ENCODE measurements at places on chromosomes 4 and X. TPM values are rescaled to one million over a fixed set of nuclear protein-coding genes. Genes with fewer than 3 reads are reported as not detected.

DNA sequence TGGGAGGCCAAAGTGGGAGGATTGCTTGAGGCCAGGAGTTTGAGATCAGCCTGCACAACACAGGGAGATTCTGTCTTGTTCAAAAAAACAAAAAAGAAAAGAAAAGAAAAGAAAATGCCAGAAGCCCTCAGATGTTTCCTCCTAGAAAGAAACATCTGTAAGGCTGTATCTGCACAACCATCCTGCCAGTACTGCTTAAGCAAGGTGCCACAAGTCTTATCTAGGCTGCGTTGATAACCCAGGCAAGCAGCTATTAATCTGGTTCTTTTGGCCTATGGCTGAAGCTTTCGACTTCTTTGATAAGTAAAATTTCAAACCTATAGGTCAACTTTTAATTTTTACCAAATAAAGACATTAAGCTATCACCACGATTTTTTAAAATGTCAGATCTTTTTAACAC is 3.1 kb downstream of the COX18 start:
- H3K27ac ChIP-seq, result no peak overlapping the region
- H3K4me1 ChIP-seq, result no peaks in the 10 kb centered on the region
- peaks cover 8% of the 10 kb centered on the region for H3K36me3 ChIP-seq
- no peak for DNase-seq

DNA sequence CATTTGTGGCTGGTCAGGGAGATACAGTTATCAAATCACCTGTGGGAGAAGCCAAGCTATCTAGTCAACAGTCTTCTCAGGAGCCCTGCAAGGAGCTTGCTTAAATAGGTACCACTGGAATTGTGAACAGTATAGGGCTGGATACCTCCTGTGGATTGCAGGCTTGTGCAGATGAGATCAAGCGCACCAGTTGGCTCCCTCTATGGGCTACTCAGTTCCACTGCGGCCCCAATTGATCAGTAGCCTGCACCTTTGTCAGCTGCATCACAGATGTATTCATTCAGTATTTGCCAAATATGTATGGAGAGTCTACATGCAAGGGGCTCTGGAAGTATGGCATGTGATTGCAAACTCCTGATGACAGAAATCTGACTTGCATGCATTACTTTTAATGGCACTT is 28.6 kb downstream of the TEX13A start:
- no peaks in the 10 kb centered on the region for H3K36me3 ChIP-seq
- no peak overlapping the region for H3K27ac ChIP-seq
- no peaks in the 10 kb centered on the region for H3K27me3 ChIP-seq

DNA sequence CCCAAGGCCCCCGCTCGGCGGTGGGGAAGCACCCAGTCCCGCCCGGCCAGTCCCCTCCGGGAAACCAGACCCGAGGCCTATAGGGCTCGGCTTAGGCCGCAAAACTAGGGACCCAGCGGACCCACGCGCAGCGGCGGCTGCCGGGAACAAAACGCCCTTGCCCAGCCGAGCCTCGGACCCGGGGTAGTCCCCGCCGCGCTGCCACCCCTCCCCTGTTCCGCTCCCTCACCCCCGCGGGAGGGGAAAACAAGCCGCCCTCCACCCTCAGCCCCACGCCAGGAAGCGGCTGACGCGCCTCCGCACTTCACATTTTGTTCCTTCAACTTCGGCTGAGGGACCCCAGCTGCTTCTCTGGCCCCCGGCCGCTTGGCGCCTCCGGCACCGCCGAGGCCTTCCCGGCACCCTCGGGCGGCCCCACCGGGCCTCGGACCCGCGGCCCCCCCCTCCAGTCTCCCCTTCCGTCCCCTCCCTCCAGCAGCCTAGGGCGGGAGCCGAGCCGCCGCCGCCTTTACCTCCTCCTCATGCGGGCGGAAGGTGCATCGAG is 694 bp downstream of the PDS5A start:
- H3K27me3 ChIP-seq, result no peaks in the 10 kb centered on the region
- H3K4me1 ChIP-seq, result no peaks in the 10 kb centered on the region
- peak overlapping the region; percentile 84 for H3K4me3 ChIP-seq
- H3K36me3 ChIP-seq, result peaks cover 33% of the 10 kb centered on the region
- DNase-seq, result peak; percentile 33

DNA sequence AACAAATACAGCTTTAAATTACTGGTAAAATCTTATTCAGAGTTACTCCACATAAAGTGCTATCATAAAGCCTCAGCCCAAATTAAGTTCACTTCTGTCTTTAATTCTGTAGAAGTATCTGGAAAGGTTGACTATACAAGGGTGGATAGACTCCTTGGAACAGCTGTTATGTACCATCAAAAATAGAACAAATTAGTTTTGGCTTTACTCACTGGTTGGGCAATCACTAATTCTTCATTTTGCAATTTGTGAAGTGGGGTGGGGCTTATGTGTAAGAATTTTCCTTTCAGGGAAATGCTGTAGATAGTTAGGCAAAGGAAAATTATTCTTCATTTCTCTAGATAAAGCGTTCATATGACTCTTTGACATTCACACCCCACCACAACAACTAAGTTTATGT is 7.8 kb downstream of the DIAPH2 start:
- no peak overlapping the region for H3K4me3 ChIP-seq
- H3K36me3 ChIP-seq, result no peaks in the 10 kb centered on the region
- no peak overlapping the region for H3K27ac ChIP-seq

DNA sequence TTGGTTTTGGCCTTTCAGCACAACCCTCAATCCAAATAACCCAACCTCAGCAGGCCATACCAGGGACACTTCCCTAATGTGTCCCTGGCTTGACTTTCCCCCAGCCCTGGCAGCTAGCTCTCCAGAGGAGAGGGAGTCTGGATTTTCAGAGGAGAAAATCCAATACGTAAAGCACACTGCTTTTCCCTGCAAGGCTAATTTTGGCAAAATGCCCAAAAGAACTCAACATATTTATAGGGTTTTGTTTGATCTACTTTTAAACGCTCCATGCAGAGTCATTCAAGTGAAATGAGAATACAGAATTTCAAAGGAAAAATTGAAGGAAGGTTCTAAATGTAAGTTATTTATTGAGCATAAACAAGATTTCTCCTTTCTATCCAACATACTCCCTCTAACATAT is 167.2 kb downstream of the SH3KBP1 start:
- H3K4me1 ChIP-seq, result no peaks in the 10 kb centered on the region
- H3K36me3 ChIP-seq, result peaks cover 5% of the 10 kb centered on the region
- no peak for DNase-seq
- H3K4me3 ChIP-seq, result no peak overlapping the region
- no peak overlapping the region for H3K27ac ChIP-seq
- H3K27me3 ChIP-seq, result no peaks in the 10 kb centered on the region

DNA sequence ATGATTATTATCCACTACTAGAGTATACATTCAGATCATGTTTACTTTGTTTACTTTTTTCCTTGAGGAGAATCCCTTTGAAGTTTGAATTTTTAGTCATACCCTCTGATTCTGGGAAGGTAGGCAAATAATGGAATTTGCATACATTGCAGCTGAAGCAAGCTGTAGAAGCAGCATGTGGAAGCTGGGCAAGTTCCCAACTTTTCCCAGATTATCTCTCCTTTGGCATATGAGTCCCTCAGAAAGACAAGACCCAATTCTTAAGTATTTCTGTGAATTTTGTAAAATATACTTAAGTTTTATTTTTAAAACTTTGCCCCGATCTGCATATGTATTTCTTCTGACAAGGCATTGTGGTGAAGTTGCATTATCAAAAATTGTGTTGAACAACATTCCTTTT is 94.9 kb downstream of the CNKSR2 start:
- no peaks in the 10 kb centered on the region for H3K4me1 ChIP-seq
- H3K4me3 ChIP-seq, result no peak overlapping the region
- H3K36me3 ChIP-seq, result peaks cover 2% of the 10 kb centered on the region

DNA sequence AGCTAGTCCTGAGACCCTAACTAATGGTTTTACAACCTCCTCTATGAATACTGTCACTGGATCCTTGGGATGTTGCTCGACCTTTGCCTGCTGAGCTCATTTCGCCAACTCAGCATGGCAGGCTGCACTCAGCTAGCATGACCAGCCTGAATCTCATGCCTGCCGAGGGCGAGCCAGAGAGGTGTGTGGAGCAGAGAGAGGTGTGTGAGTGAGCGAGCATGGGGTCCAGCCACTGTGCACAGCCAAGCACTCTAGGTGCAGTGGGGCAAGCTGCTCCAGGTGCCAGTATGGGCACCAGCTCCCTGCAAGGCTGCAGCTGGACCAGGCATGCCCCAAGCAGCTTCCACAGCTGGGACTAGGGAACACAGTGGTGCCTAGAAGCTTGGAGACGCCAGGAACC is 410.9 kb downstream of the PCDH10 start:
- DNase-seq, result no peak
- H3K27me3 ChIP-seq, result no peaks in the 10 kb centered on the region
- no peaks in the 10 kb centered on the region for H3K36me3 ChIP-seq
- no peak overlapping the region for H3K27ac ChIP-seq
- no peak overlapping the region for H3K4me3 ChIP-seq
- H3K4me1 ChIP-seq, result no peaks in the 10 kb centered on the region

DNA sequence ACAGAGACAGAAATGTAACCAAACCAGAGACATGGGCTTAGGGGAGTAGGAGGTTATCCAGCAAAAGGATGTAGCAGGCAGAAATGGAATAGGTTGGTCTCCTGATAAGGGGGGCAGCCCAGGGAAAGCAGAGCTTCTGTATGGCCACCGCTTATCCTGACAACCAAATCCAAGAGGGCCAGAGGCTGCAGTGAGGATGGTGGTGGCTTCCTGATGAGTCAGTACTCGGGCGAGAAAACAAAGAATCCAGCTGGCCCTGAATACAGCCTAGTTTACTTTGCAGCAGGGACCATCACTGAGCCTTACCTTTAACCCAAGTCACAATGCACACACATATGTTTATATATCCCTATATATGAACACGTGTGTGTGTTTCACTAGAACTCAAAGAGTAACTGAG is 129.7 kb upstream of the FTHL17 start:
- H3K4me1 ChIP-seq, result no peaks in the 10 kb centered on the region
- no peaks in the 10 kb centered on the region for H3K27me3 ChIP-seq
- no peak for DNase-seq
- peak overlapping the region; percentile 23 for H3K27ac ChIP-seq

GRCh38 chrX:137195296-137195695 is 161.5 kb upstream of the GPR101 start:
- H3K4me1 ChIP-seq, result no peaks in the 10 kb centered on the region
- H3K27ac ChIP-seq, result no peak overlapping the region
- H3K27me3 ChIP-seq, result no peaks in the 10 kb centered on the region
- no peak overlapping the region for H3K4me3 ChIP-seq
- no peak for DNase-seq

GRCh38 chr4:184453365-184454160 is 20.8 kb downstream of the IRF2 start:
- H3K27me3 ChIP-seq, result no peaks in the 10 kb centered on the region
- no peak overlapping the region for H3K4me3 ChIP-seq
- no peak overlapping the region for H3K27ac ChIP-seq
- DNase-seq, result no peak
- H3K36me3 ChIP-seq, result no peaks in the 10 kb centered on the region

DNA sequence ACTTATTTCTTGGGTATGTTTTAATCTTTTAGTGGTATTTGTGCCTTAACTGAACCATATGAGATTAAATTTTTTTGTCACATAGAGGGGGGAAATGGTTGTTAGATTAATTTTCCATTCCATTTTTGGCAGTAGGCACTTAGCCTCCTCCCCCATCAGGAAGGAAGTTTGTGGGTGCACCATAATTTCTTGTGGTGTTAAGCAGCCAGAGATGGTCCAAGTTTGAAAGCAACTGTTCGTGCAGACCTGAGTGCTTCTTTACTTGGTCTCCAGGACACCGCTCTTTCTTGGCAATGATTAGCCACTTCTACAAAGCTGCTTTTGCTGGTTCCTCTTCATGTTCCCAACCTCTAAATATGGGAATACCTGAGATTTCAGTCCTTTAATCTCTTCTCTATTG is 92.7 kb upstream of the RPL34 start:
- H3K36me3 ChIP-seq, result no peaks in the 10 kb centered on the region
- H3K4me3 ChIP-seq, result no peak overlapping the region
- peaks cover 3% of the 10 kb centered on the region for H3K4me1 ChIP-seq
- no peak overlapping the region for H3K27ac ChIP-seq
- no peaks in the 10 kb centered on the region for H3K27me3 ChIP-seq

- no peaks in the 10 kb centered on the region for H3K36me3 ChIP-seq
- H3K27ac ChIP-seq, result no peak overlapping the region
- H3K4me1 ChIP-seq, result no peaks in the 10 kb centered on the region
- DNase-seq, result no peak
- no peaks in the 10 kb centered on the region for H3K27me3 ChIP-seq
- H3K4me3 ChIP-seq, result no peak overlapping the region
Observed at GRCh38 chr4:9745782-9746181, 35.7 kb upstream of the DRD5 start.

- H3K4me3 ChIP-seq, result no peak overlapping the region
- no peaks in the 10 kb centered on the region for H3K4me1 ChIP-seq
- H3K27me3 ChIP-seq, result no peaks in the 10 kb centered on the region
- no peak for DNase-seq
- H3K27ac ChIP-seq, result no peak overlapping the region
Observed at GRCh38 chrX:40031911-40032310, 65.8 kb downstream of the BCOR start.

- H3K27me3 ChIP-seq, result no peaks in the 10 kb centered on the region
- no peak overlapping the region for H3K27ac ChIP-seq
- peaks cover 4% of the 10 kb centered on the region for H3K4me1 ChIP-seq
- DNase-seq, result no peak
Observed at GRCh38 chrX:119755981-119756533, 2.3 kb upstream of the SOWAHD start.

- no peak for DNase-seq
- H3K27ac ChIP-seq, result no peak overlapping the region
- H3K36me3 ChIP-seq, result no peaks in the 10 kb centered on the region
Observed at GRCh38 chr4:122636697-122637096, 15.8 kb upstream of the IL21 start.

DNA sequence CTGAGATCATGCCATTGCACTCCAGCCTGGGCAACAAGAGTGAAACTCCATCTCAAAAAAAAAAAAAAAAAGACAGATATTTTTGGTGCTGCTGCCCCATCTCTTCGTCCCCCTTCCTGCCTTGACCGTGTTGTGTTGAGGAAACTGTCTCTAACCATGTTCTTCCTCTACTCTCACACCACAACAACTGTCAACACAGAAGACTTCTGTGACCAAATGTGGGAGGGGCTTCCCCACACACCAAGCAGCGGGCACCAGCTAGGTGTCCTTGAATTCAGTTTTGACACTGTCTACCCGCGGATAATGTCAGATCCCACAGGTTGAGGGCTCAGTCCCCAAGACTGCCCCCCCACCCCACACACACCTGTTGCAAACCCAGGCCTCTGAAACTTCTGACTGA is 104.7 kb upstream of the BCOR start:
- no peak overlapping the region for H3K27ac ChIP-seq
- no peaks in the 10 kb centered on the region for H3K36me3 ChIP-seq
- DNase-seq, result no peak
- no peak overlapping the region for H3K4me3 ChIP-seq

GRCh38 chr4:69689599-69689998 is 36.6 kb upstream of the UGT2A1 start:
- H3K27me3 ChIP-seq, result no peaks in the 10 kb centered on the region
- no peaks in the 10 kb centered on the region for H3K4me1 ChIP-seq
- no peak overlapping the region for H3K4me3 ChIP-seq
- DNase-seq, result no peak
- no peak overlapping the region for H3K27ac ChIP-seq

Gene FHIP1A
- total RNA-seq, result 28.2 TPM

Gene GSPT2
- total RNA-seq, result 51.0 TPM

Gene SLC39A8
- total RNA-seq, result 11.3 TPM

Gene SORBS2
- 8.8 TPM for total RNA-seq

Gene PLK4
- total RNA-seq, result 40.2 TPM

Gene CENPE
- total RNA-seq, result 34.4 TPM
